ENCODE measurements at places on chromosomes 3 and 15.
A peak's percentile ranks its signal among the peaks of the same experiment; 100 is the strongest.

GRCh38 chr3:30984855-30985749 is 90.6 kb upstream of the GADL1 start:
- DNase-seq: no peak

DNA sequence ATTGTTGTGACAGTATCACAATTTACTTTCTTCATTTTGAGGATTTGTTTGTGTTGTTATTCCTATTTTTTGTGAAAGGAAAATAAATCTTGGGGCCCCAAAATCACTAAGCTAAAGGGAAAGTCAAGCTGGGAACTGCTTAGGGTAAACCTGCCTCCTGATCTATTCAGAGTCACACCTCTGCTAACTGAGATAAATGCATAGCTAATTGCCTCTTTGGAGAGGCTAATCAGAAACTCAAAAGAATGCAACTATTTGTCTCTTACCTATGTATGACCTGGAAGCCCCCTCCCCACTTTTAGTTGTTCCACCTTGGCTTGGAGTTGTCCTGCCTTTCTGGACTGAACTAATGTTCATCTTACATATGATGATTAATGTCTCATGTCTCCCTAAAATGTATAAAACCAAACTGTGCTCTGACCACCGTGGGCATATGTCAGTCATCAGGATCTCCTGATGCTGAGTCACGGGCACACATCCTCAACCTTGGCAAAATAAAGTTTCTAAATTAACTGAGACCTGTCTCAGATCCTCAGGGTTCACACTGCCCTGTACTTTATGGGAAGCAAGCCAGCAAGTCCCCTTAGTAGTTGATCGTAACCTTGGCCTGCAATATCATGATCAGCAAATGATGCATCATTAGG is 523.2 kb upstream of the GOLIM4 start:
- DNase-seq: no peak

DNA sequence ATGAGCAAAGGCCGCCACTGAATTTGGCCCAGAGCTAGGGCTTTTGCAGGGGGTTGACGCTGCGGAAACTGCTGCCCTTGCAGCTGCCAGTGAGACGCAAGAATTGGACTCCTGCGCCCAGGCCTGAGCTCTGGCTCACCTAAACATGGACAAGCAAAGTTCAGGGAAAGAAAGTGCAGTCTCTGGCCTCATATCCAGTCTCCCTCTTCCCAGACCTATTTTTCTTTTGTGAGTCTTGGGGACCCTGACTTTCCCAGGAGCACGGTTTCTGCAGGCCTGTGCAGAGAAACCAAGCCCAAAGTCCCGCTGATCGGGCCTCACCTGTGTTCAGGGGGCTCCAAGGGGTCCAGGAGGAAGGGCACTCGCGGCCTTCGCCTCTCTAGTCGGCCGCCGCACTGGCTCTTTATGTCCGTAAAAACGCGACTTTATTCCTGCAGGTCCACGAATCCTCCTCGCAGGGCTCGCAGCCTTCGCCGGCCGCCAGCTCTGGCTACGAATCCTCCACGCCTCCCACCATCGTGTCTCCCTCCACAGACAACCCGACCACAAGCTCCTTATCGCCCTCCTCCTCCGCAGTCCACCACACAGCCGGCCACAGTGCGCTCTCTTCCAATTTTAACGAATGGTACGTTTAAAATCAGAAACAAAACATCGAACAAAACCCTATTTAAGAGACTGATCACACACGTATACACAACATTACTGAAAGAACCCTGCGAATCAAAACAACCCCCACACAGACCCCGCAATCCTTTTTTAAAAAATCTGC is 3.9 kb downstream of the ZIC1 start:
- DNase-seq: no peak

GRCh38 chr3:64667887-64668581 is 19.8 kb downstream of the ADAMTS9 start:
- DNase-seq: peak; percentile 6

DNA sequence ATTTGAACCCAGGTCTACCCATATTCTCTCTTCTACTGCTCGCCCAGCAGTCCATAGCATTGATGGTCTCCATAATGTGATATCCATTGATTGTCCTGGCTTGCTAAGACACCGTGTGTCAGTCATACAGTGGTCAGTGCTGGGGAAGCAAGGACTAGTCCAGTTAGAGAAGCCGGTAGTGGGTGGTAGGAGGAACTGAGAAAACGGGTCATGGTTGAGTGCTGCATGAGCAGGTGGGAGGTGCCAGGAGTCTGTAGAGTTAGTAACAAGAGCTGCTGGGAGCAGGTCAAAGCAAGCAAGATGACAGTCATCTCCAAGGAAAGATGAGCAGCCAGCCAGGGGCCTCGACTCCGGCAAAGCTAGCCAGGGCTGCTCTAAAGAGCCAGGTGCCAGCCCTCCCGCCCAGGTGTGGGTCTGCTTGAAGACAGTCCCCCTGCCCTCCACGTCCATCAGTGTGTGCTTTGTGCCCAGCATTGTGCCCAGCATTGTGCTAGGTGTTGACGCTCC is 29.5 kb upstream of the USP3 start:
- no peak for DNase-seq

DNA sequence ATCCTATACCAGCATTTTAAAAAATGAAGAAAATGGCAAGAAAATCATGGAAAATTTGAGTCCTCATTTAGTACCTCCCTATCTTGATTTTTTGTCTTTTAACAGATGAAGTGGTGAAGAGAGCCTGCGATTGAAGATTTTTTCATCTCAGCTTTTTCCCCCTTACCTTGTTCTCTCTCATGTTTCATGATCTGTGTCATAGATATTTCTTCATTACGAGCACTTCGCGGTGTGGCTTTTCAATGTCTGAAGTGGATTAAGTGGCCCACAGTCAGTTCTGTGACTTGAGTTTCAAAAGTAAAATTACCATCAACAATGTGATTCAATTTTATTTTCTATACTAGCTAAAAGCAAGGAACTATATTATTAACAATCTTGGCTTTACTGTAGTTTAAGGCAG is 147.2 kb downstream of the FNDC3B start:
- no peak for DNase-seq

- DNase-seq: no peak
Observed at GRCh38 chr3:186798239-186798874, 7.9 kb downstream of the RFC4 start.

DNA sequence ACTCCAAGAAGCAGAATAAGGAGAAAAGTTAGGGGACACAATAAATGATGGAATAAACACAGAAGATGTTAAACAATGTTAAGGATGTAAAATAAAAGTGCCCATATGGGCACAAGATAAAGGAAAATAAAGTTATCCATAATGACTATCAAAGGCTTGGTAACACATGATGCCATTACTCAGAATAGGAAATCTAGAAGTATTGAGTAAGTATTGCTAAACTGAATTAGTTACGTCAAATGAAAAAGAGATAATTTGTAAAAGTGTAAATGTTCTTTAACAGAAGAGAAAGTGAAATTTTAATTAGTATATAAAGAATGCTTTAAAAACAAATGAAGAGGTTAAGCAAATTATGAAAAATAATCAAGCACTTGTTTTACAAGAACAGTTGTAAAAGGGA is 6.7 kb downstream of the COPS2 start:
- DNase-seq: no peak

- peak; percentile 20 for DNase-seq
Observed at GRCh38 chr3:187741403-187742350, 3.6 kb downstream of the BCL6 start.

DNA sequence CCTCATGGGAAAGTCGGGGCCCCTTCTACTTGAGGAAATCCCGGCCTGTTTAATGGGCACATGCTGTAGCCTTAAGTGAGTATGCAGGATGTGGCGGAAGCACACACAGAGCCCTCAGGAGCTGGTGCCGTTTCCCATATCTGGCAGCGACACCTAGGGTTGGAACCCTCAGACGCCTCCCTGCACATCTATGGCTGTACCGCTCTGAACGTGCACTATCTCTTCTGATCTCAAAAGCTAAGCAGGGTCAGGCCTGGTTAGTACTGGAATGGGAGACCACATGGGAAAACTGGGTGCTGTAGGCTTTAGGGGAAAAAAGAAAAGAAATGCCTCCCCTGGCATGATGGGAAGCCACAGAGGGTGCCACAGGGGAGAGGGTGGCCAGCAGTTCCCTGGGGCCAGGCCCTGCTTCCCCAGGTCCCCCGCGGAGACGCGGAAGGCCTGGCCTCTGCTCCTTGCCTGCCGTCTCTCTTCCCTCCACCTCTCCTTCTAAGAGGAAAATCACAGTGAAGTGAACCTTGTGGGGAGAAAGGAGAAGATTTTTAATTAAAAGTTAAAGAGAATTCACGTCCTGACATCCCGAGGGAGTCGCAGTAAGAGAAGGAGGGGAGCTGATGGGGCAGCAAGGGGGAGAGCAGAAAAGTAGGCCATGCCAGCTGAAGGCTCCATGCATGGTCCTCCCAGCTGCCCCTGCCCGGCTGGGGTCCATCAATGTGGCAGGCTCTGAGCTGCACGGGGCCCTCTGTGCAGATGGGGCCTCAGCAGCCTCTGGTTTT is 60.5 kb upstream of the TMEM115 start:
- DNase-seq: no peak

DNA sequence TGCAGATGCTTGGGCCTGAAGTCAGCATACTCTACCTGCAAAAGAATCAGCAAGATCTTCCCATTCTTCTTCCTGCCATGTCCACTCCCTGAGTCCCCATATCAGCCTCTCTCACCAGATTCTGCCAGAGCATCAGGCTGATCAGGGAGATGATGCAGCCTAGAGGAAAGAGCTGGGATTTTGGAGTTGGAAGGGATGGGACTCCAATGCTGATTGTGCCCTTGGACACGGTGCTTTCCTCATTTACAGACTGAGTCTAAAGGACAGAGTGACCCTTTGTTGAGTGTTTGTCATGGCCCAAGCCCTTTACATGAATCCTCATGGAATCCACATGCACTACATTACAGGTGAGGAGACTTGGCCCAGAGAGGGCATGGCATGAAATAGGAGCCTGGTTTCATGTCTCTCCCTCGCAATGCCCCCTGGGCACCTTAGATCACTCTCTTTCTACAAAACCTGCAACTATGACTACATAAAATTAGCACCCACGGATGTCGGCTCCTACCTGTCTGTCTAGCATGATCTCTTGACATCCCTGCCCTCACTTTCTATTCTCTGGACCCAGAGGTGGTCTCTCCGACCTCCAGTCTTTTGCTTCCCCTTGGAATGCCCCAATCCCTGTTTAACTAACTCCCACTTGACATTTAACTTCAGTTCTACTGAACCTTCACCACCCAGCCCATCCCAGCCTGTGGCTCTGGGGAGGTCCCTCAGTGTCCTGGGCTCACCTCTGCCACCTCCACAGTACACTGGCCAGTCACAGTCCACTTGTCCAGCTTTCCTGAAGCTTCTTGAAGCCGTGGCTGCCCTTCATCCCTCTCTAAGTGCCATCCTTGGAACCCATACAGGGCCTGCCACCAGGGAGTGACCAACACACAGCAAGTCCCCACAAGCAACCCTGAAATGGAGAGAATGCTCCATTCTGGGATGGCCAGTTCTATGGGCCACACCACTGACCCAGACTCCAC is 173.5 kb downstream of the ABHD5 start:
- DNase-seq: no peak

- DNase-seq: no peak
Observed at GRCh38 chr3:47079432-47079831, 84.5 kb downstream of the SETD2 start.

DNA sequence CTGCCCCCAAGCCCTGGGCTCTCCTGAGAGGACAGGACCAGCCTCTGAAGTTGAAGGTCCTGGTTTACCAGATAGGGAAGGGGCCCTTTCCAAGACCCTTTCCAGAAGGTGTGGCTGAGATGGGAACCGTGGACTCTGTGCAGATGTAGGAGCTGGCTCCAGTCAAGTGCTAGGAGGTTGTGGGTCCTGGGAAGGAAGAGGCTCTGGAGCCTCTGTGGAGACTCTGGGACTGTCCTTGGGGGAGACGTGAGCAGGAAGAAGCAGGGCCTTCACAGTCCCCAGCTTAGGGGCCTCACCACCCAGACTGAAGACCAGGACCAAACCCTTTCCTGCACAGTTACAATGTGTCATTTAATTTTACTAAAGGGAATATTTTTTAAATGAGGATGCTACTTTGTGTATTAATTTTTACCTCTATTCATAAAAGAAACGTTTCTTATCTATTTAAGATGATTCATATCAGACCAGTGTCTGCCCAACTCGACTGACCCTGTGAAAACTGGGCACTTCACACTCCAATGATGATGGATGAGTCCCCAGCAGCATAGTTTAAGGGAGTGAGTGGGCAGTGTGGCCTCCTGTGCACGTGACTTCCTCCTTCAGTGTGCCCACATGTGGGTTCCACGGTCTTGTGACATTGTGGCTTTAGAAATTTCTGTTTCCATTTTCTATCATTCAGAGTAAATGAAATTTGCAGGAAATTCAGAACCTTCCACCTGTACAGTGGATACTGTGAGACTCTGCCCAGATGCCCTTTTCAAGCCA is 10.9 kb downstream of the CCR5AS start:
- no peak for DNase-seq

DNA sequence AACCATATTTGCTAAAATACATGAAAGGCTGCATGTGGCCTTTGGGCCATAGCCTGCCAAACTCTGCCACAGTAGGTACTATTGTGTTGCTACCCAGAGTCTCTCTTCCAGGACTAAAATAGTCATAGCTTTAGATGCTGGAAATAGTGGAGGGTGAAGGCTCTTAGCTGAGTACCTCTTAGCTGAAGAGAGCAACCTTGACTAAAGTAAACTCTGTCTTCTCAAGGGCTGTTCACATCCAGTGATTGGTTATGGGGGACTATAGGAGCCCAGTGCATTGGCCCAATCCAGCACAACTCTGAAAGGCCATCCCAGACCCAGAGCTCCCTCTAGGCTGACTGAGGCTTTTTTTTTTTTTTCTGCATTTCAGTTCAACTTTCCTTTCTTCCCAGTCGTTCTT is 117.8 kb upstream of the ACP3 start:
- no peak for DNase-seq

- DNase-seq: no peak
Observed at GRCh38 chr15:49082960-49083359, 36.7 kb upstream of the SECISBP2L start.

DNA sequence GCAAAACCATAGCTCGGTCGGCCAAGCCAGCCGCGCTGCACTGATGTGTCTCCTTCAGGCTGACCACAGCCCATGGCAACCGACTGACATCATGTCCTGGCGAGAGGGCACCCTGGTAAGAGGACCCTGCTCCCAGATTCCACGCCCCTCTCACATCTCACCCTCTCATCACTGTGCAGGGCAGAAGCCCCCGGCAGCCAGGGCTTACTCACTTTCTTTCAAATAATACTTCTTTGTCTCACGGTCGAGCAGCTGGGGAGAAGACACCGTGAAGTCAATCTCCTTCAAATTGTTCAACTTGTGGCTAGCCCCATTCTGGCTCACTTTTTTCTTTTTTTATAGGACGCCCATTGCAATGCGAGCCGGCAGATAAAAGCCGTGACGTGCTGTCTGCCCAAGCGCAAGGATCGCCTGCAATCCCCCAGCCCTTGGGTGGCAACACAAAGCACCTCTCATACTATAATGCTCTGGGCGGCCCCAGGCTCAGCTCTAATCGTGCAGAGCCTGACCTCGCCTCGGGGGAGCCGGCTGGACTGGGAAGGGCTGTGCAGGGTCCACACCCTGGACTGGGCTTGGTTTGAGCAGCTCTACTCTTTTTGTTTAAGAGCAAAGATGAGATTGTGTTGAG is 33.6 kb downstream of the VGLL4 start:
- DNase-seq: no peak

GRCh38 chr3:40387001-40387894 is at the start of gene ENTPD3:
Gene ENTPD3, plus strand, starts transcription at chr3:40387184. Its CDS starts 874 bp downstream, at chr3:40388058.
- peak; percentile 33 for DNase-seq
